Cortex of kidney (tissue), 1 donor: ENCODE measurements at places on chromosomes 7 and 10.

DNA sequence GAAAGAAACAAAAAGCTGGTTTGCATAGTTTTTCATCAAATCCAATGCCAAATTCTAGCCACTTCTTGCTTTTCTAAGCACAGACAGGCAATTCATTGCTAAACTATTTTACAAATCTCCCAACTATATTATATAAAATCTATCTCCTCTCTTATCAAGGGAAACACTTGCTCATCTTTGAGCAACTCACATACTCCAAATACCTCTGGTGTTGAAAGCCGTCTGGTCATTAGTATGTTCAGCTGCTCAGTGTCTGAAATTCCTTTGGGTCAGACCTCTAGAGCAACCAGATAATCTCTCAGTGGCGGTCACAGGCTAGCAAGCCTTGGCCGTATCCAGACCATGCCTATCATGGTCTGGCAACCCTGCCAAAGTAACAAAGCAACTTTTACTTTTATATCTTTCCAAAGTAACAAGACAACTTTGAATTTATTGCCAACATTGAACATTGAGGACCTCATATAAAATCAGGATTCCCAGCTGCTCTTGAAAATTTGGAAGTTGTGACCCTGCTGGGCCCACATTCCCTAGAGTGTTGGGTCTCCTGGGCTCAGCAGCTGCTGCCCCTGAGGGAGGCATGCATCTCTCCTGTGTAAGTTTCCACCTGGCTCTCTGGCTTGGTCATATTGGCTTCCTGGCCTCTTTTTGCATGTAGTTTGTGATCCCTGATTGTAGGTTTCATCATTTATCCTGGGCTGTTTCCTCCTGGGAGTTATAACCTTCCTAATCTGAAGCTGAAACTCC is 56.8 kb upstream of the LANCL2 start:
- no peak for DNase-seq

DNA sequence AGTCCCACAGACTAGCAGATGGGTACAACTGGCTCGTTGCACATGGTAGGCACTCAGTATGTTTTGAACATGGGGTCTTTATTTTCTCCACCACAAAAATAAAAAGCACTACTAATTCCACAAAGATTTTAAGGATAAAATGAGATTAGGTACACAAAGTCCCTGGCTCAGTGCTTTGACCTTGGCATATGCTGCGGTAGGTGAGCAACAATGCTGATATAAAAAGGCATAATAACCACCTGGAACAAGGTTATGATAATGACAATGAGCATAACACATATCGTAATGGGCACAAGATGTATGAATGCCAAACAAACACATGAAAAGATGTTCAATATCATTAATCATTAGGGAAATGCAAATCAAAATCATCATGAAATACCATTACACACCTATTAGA is 26.9 kb downstream of the SGMS1 start:
- DNase-seq = no peak

- DNase-seq = no peak
Observed at GRCh38 chr7:5414916-5415315, 8.7 kb downstream of the TNRC18 start.

DNA sequence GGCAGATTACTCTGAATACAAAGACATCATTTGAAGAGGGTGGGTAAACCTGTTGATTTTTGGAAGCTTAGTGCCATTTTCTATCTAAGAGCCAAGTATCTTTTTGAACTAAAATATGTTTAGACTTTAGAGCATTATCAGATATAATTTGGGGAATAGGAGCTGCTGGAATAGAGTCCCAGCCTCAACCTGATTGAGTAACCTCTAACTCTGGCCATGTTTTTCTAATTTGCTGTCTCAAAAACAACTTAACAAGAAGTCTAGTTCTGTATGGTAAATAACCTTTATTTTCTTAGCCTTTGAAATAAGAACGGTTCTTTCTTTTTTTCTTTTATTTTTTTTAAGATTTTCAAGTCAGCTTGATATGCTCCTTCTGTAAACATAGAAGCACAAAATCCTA is 224.5 kb downstream of the DYNC1I1 start:
- no peak for DNase-seq

DNA sequence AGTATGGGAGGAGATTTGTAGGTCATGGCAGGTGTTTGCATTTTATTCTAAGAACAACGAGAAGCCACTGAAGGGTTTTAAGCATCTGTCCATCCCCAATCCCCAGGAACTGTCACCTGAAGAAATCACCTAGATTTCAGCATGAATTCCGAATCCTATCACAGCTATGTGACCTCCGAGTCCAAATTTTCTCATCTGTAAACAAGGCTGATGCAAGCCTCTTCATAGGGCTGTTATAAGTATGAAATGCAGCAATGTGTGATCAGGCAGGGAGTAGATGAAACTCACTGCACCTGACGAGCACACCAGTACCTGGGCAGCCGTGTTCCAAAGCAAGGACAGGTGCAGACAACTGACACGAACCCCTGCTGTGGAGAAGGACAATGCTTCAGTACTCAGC is 14.0 kb downstream of the HABP2 start:
- no peak for DNase-seq

GRCh38 chr7:137747359-137748031 is 99.3 kb downstream of the DGKI start:
- DNase-seq = no peak

- no peak for DNase-seq
Observed at GRCh38 chr10:28754930-28755718, 77.8 kb downstream of the BAMBI start.

- no peak for DNase-seq
Observed at GRCh38 chr7:136728945-136729344, 139.5 kb upstream of the CHRM2 start.

- no peak for DNase-seq
Observed at GRCh38 chr10:61733358-61733940, 70.7 kb downstream of the CABCOCO1 start.

DNA sequence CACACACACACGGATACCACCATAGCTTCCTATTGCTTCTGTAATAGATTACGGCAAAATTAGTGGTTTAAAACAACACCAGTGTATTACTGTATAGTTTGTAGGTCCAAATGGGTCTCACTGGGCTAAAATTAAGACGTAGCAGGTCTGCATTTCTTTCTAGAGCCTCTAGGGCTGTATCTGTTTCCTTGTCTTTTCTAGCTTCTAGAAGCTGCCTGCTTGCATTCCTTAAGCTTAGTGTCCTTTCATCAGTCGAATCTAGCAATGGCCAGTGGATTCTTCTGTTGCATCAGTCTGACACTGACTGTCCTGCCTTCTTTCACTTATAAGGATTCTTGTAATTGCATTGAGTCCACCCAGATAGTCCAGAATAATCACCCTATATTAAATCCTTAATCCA is 882.3 kb downstream of the PCDH15 start:
- DNase-seq = no peak

GRCh38 chr7:39421661-39422060 is 144.5 kb upstream of the YAE1 start:
- DNase-seq = no peak

GRCh38 chr7:121083790-121084251 is 95.3 kb downstream of the CPED1 start:
- no peak for DNase-seq

DNA sequence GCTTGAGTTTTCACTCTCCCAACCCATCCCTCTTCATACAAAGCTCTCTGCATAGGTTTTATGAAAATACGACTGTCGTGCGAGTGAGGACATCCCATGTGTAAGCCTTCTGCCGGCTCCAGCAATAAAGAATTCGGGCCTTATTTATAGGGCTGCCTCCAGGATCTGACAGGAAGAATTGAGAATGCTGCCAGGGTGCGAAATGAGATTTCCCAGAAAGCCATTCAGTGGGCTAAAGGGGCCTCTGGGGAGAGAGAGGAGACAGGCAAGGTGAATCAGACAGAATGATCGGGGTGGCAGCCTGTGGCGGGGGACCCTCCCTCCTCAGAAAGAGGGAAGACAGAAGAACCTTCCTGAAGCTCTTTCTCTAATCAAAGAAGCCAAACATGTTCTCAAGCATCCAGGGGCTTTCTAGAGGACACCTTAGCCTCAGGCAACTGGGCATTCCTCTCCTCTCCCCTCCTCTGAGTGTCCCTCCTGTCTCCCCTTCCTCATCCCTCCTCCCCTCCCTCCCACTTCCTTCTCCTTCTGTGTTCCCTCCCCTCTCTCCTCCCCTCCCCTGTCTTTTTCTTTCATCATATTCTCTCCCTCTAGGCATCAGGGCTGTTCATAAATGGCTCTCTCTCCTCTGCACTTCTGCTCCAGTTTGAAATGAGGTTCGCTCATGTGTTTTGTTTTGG is 410.9 kb downstream of the TYW1 start:
- no peak for DNase-seq

DNA sequence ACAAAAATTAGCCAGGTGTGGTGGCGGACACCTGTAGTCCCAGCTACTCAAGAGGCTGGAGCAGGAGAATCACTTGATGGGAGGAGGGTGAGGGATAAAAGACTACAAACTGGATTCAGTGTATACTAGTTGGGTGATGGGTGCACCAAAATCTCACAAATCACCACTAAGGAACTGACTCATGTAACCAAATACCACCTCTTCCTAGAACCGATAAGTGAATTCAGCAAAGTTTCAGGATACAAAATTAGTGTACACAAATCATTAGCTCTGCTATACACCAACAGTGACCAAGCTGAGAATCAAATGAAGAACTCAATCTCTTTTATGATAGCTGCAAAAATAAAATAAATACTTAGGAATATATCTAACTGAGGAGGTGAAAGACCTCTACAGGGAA is 23.0 kb upstream of the DMBT1 start:
- DNase-seq = no peak

GRCh38 chr7:143085109-143085508 is 33.0 kb downstream of the OR6V1 start:
- no peak for DNase-seq

DNA sequence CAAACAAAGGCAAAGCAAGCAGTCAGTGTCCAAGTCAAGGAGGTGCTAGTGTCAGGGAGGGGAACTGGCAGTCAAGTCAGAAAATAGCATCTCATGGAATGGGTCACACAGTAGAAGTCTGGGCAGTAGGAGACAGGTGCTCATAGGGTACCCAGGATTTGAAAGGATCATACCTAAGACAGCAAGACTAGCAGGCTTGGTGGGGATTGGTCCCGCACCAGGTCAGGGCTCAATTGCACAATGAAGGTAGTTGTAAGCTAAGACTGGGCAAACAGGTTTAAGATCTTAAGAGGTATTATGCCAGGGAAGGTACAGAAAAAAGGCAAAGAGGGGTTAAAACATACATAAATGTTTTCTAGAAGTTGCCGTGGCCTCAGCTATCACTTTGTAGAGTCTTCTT is 181.4 kb upstream of the ETV1 start:
- DNase-seq = no peak

- DNase-seq = no peak
Observed at GRCh38 chr7:22251281-22251680, 105.7 kb downstream of the RAPGEF5 start.

DNA sequence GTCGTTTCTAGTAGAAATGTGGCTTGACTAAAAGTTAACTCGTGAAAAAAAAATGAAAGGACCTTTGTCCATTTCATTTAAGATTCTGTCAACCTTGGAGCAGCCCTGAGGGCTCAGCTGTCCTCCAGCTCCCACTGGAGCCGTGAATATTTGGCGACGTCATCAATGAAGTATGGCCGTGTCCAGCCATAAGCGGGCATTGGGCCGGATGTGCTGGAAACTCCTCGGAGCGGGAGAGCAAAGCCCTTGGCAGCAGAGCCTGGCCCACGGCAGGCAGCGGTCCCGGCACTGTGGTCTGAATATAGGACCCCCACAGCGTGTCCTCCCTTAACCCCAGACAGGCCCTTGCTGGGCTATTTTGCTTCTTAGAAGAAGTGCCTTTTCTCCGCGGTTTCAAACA is 50.0 kb downstream of the JAKMIP3 start:
- DNase-seq = no peak

DNA sequence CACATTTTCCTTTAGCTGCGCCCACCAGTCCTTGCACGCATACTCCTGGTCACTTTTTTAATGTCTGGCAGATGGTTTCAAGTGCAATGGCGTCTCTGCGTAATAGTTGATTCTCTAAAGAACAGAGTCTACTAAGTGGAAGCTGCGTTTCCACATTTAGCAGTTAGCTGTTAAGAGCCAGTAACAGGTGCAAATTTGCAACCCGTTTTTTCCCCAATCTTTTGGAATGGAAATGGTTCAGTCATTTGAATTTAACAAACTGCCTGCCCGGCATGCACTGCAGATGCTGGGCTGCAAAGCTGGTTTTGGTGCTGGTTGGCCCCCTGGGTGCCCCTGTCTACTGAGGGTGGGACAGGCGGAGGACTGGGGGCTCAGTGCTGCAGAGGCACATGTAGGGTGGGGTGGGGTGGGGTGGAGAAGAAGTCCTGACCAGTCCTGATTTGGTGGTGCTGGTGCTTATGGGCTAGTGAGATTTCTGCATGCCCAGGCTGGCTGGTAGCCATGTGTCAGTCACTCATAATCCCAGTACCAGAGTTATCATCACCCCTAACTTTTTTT is 43.9 kb downstream of the CUX1 start:
- no peak for DNase-seq

- DNase-seq = no peak
Observed at GRCh38 chr7:114660753-114661152, 246.1 kb downstream of the FOXP2 start.

GRCh38 chr7:46468753-46469356 is 547.8 kb upstream of the IGFBP3 start:
- DNase-seq = no peak

GRCh38 chr10:21512573-21513404 is 12.7 kb downstream of the SKIDA1 start:
- no peak for DNase-seq

DNA sequence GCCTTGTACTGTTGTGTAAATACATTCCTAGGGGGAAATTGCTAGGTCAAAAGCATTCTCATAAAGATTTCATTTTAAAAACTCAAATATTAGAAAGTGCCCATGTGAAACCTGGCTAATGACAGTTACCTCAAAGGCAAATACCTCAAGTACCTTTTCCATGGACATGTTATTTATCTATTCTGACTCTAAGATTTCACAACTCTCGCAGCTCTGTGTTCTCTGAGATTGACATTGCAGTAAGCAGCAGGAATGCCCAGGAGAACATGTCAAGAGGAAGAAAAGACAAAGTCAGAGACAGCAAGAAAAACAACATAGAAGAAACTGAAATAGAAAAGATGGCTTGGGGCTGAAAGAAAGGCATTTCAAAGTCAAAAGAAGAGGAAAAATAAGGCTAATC is 187.4 kb downstream of the CYP26A1 start:
- DNase-seq = no peak

DNA sequence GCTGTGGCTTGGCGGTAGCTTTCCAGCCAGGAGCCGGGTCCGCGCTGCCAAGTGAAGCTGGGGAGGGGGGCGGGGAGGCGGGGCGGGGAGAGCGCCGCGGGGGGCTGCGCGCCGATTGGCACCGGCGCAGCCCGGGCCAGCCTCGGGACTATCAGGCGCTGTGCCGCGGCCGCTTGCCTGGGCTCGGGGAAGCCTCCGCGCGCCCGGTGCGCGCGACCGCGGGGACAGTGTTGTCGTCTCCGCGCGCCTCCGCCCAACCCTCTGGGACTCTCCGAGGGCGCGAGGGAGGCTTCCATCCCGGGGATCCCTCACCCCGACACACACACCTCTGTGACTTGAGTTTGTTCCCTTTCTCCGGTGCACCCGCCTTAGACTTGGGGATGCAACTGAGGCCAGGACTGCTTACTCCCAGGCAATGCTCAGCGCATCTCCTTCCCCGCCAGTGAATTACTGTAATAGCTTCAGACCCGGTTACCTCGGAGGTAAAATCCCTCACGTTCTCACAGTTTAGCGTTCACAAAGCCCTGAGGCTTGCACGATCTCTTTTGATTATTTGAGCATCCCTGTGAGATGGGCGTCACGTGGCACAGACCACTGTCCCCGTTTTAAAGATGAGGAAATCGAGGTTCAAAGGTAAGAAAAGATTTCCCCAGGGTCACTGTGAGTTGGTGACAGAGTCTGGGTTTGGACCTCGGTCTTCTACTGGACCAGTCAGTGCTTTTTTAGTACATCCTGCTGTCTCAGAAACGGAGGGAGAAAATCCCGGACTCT is at the start of gene NKX1-2:
TSS of gene NKX1-2 (minus strand) at position 24 of the 771 bp plus-strand sequence. CDS start 92 bp downstream, outside the sequence.
- DNase-seq = no peak
